ENCODE measurements at places on chromosomes 6 and 20. TPM values are rescaled to one million over a fixed set of nuclear protein-coding genes. Genes with fewer than 3 reads are reported as not detected.

The TMC2 gene
- total RNA-seq = 1.4 TPM

The OR12D3 gene
- 3.6 TPM for total RNA-seq

The DDO gene
- total RNA-seq = 0.48 TPM

The SH3BGRL2 gene
- total RNA-seq = 12.8 TPM

The YTHDF1 gene
- 13.0 TPM for total RNA-seq

The FAM83B gene
- total RNA-seq = 3.6 TPM

The FAXC gene
- total RNA-seq = 5.3 TPM

The GJA10 gene
- 1.7 TPM for total RNA-seq

The TLDC2 gene
- total RNA-seq = 3.9 TPM

The ECT2L gene
- total RNA-seq = not detected

The CRISP2 gene
- 0.96 TPM for total RNA-seq

Measured in umbilical cord (tissue), 2 donors.